ENCODE measurements at places on chromosomes 3 and 15.

DNA sequence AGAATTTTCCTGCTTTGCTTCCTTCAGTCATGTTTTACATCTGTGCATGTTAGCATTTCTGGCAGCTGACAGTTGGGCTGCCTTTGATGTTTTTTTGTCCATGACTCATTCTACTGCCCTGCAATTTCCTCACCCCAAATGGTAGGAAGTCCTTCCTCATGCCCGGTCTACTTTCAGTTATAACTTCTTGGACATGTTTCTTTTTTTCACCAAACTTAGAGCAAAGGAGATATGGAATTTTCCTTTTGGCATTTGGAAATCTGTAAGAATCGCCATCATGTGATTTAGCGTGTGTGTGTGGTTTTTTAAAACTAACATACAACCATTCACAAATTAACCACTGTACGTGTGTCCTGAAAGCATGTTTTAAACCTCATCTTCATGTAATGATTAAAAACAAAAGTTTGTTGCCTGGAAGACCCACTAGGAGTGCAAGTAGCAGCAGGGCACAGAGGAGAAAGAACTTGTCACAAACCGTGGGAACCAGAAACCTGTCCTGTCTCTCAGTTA, 430.7 kb upstream of the CFAP20DC start:
- peak; percentile 45 for DNase-seq

- DNase-seq, result no peak
These were observed 979.6 kb upstream of the NR2F2 start for GRCh38 chr15:95350908-95351307.

DNA sequence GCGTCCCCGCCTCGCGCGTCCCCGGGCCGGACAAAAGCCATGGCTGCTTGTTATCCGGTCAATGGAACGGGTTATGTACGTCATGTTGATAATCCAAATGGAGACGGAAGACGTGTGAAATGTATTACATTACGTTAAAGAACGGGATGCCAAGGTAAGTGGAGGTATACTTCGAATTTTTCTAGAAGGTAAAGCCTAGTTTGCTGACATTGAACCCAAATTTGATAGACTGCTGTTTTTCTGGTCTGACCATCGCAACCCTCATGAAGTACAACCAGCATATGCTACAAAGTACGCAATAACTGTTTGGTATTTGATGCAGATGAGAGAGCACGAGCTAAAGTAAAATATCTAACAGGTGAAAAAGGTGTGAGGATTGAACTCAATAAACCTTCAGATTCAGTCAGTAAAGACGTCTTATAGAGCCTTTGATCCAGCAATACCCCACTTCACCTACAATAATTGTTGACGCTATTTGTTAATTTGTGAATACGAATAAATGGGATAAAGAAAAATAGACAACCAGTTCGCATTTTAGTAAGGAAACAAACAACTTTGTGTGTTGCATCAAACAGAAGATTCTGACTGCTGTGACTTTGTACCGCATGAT, 19.8 kb downstream of the WDR73 start:
- DNase-seq, result no peak

GRCh38 chr3:70606018-70606417, 293.6 kb upstream of the MDFIC2 start:
- DNase-seq, result no peak

DNA sequence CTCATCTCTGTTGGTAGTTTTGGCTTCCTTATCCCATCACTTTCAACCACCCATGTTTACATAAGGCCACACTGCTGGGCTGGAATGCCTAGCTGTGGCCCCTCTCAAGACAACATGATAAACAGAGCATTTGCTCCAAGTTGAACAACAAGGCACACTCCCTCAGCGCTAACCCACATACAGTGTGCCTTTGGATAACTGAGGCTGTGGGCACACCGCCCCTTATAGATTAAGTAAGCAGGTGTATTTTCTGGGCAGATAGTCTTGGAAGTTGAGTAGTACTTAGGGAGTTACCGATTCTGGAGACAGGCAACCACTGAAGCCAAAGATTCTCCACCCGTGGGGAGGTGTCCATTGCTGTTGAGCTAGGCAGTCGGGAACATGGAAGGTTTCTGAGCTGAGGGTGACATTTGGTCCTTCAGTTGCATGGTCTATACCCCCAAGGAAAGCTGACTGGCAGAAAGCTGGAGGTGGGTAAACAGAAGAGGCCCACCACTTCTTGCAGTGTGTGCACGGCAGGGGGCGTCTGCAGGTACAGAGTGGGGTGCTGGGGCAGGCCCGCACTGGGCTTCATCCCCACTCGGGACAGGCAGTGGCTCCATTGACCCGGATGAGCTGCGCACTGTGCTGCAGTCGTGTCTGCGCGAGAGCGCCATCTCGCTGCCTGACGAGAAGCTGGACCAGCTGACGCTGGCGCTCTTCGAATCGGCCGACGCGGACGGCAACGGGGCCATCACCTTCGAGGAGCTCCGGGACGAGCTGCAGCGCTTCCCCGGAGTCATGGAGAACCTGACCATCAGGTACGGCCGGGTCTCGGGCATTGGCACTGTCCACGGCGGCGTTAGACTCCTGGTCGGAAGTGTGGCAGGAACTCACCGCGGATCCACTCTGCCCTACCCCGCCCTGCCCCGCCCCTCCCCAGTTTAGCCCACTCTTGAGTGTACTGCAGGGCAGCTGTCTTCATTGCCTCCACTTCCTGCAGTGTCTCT, 16.8 kb downstream of the NOX5 start:
- no peak for DNase-seq

DNA sequence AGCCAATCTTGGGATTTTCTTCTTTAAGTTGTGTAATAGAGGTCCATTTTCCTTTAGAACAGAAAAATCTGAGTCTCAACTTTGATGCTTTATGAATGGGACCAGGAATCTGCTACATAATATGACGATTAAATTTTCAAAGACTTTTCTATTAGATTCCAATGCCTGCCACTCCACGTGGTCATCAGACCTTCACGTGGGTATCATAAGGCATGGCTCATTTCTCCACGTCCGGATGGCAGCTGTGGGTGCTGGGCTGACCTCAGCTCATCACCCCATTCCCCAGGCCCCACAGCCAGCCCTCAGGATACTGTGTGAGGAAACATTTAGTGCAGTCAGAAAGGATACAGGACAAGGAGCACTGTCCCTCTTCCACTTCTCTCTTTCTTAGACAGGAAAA, 159.7 kb downstream of the SEMA6D start:
- DNase-seq, result no peak

- DNase-seq, result no peak
These were observed 9.0 kb downstream of the P2RY1 start for GRCh38 chr3:152843955-152844354.

GRCh38 chr15:86082619-86083380, 3.1 kb downstream of the AGBL1 start:
- DNase-seq, result no peak

GRCh38 chr15:67569668-67570067, 27.2 kb downstream of the MAP2K5 start:
- DNase-seq, result no peak

- no peak for DNase-seq
These were observed 95.5 kb downstream of the ST6GAL1 start for GRCh38 chr3:187025656-187026316.

GRCh38 chr3:195187609-195188425, 83.1 kb downstream of the XXYLT1 start:
- DNase-seq, result peak; percentile 82

DNA sequence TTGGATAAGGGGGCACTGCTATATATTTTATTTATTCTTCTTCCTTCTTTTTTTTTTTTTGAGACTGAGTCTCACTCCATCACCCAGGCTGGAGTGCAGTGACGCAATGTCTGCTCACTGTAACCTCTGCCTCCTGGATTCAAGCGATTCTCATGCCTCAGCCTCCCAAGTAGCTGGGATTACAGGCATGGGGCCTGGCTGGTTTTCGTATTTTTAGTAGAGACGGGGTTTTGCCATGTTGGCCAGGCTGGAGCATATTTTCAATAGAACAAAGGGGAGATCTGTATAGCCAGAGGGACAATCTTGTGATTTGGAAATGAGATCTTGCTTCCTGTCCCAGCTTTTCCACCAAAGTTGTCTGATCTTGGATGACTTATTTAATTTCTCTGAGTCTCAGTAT, 133.1 kb upstream of the ABHD17C start:
- no peak for DNase-seq

DNA sequence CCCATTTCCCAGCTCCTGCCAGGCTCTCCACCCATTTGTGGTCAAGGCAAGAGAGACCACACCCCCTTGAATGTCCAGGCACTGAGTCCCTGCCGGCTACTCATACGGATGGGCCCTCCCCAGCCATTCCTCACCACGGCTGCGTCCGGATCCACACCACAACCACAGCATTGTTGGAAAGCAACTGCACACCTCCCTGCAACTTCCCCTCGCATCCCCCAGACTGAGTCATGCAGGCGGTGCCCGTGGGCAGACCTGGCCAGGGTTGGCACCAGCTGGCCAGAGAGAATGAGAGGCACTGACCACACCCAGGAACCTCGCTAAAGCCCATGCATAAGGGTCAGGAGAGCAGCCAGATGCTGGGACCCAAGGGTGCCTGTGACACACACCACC, 30.5 kb downstream of the LOXL1 start:
- DNase-seq, result peak; percentile 91

- DNase-seq, result peak; percentile 72
These were observed 1.3 kb upstream of the USP3 start for GRCh38 chr15:63502843-63503738.

GRCh38 chr15:67026610-67026967, 38.8 kb upstream of the SMAD3 start:
- no peak for DNase-seq

GRCh38 chr3:48440590-48440958, 517 bp downstream of the TMA7 start:
- DNase-seq, result no peak

- DNase-seq, result no peak
These were observed 267.9 kb downstream of the PDCD6IP start for GRCh38 chr3:34066328-34066727.

DNA sequence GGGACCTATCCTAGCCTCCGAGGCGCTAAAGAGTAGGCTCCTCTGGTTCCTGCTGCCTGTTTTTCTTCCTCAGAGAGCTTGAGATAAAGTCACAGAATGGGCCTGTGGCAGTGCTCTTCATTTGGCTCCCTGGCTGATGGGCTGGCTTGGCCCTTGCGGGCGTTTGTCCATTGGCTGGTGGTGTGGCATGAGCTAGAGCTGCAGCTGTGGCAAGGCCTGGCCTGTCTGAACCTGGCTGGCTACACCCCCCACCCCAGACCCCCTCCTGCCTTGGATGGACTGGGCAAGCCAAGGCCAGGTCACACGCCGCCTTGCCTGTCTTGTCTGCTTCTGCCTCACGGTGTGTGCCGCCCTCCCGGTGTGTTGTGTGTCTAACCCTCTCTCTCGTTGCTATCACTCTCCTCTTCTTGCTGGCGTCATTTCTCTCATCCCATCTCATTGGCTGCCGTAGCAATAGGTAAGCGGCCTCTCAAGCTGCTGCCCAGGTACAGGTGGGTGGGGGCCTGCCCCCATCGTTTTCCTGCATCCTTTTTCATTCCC, 3.2 kb downstream of the AP2M1 start:
- no peak for DNase-seq

DNA sequence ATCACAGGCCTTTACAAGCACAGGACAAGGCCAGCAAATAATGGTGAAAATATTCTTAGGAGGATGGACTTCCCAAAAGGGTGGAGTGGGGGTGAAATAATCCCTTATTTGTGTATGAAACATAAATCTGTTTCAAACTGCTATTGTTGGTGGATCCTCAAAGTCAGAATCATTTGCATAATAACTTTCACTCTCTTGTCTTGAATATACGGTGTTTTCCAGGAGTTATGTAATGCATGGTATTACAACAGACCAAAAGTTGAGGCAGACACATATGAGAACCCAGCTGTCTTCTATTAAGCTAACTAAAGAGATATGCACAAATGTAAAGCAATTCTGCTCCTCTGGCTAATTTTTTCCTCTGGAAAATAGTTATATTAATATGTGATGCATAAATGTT, 57.7 kb downstream of the PRTG start:
- no peak for DNase-seq

DNA sequence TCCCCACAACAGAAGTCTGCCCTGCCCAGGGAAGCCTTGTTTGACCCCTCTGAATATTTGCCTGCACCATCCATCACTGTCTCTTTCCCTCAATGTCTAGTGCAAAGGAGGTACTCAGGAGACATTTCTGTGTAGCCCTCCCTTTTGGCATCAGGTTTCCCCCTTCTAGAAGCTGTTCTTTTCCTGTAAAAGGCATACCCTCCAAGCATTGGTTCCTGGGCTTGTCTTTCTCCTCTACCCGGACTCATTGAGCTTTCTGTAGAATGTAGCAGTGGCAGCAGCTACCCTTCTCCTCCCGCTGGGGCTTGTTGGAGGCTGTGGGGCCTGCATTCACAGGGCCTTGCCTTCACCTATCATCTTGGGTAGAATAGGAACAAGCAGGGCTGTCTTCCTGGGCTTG, 63.5 kb downstream of the CTDSPL start:
- DNase-seq, result no peak

GRCh38 chr3:105700575-105700974, 168.2 kb downstream of the CBLB start:
- DNase-seq, result no peak

GRCh38 chr15:96353930-96354730, 23.6 kb downstream of the NR2F2 start:
- no peak for DNase-seq

DNA sequence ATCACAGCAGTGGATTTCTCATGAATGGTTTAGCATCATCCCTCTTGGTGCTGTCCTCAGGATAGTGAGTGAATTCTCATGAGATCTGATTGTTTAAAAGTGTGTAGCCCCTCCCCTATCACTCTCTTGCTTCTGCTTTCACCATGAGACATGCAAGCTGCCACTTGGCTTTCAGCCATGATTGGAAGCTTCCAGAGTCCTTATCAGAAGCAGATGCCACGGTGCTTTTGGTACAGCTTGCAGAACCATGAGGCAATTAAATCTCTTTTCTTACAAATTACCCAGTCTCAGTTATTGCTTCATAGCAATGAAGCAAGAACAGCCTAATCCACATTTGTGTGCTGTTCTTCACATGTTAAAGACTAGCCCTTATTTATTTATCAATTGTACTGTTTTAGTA, 495.2 kb upstream of the EPHA6 start:
- DNase-seq, result no peak

DNA sequence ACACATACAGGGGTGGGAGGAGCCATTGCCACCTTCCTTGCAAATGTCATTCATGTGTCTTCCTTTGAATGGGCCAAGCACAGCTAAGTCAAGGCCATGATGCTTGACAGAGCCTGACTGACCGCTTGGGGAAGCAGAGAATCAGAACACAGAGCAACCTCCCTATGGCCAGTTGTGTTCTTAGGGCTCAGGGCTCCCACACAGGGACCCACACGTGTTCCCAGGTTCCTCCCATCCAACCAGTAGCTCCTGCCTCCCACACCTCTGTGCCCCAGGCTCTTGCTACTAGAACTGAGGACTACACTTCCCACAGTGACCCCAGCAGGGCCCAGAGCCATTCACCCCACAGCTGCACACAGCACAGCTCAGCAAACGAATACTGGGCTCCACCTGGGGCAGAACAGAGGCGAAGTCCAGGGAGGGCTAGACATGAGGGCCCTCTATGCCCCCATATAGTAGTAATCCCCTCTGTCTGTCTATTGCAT, 42.9 kb downstream of the KLF15 start:
- DNase-seq, result no peak

DNA sequence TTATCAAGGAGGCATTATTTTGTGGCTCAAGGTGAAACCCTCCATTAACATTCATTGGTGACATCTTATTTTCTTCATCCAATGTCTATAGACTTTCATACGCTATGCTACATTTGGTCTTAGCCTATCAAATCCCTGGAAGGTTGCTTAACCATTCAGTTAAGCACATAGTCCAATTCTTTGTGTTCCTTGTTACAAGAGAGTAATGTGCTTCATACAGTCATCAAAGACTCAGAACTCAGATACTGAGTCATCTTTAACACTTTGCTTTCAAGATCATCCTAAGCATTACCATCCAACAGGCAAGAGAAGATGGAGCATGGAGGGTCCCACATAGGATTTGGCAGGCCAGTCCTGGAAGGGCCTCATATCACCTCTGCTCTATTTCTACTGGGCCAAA, 1202.1 kb downstream of the ROBO1 start:
- no peak for DNase-seq
